Prostate gland (tissue), 2 donors: ENCODE measurements at places on chromosomes 3 and 15. TPM values are rescaled to one million over a fixed set of nuclear protein-coding genes. Genes with fewer than 3 reads are reported as not detected.

The FEZF2 gene
- not detected for total RNA-seq

The CX3CR1 gene
- 3.4 TPM for total RNA-seq

The CYP8B1 gene
- total RNA-seq, result not detected

The NR1I2 gene
- total RNA-seq, result not detected

- no peaks in the 10 kb centered on the region for H3K36me3 ChIP-seq
- DNase-seq, result no peak
- no peak overlapping the region for H3K4me3 ChIP-seq
- H3K4me1 ChIP-seq, result no peaks in the 10 kb centered on the region
- no peaks in the 10 kb centered on the region for H3K27me3 ChIP-seq
These were observed 173.5 kb downstream of the VGLL4 start for GRCh38 chr3:11470031-11470853.

GRCh38 chr3:78610462-78611125 lies 1157.2 kb downstream of the ROBO1 start:
- H3K36me3 ChIP-seq, result no peaks in the 10 kb centered on the region
- DNase-seq, result no peak
- no peak overlapping the region for H3K4me3 ChIP-seq

DNA sequence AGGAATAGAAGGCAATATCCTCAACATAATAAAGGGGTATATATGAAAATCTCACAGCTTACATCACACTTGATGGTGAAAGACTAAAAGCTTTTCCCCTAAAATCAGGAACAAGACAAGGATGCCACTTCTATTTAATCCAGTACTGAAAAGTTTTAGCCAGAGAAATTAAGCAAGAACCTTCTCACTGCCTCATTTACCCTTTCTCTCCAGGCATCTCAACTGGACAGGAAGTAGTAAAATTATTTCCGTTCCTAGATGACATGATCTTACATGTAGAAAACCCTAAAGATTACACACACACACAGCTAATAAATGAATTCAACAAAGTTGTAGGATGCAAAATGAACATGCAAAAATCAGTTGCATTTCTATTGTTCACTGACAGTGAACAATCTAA lies 11.2 kb downstream of the SCAP start:
- no peak for DNase-seq

DNA sequence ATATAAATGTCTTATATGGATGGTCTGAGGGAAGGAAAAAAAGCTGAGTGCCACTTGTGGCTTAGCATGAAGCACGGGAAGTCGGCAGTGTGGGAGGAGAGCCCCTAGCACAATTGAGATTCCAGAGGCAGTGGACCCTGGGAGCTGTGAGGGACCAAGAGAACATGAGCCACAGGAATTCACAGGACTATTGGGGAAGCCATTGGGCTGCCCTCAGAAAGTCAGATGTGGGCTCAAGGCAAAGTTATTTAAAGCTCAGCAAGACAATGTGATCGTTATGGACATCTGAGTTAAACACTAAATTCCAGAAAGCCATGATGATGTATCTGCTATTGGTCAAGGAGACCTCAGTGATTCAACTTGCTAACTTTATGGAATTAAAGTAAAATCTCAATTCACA lies 380.8 kb upstream of the IL12A start:
- no peaks in the 10 kb centered on the region for H3K27me3 ChIP-seq
- no peak overlapping the region for H3K27ac ChIP-seq
- no peak for DNase-seq
- no peak overlapping the region for H3K4me3 ChIP-seq
- H3K36me3 ChIP-seq, result no peaks in the 10 kb centered on the region

- no peak overlapping the region for H3K4me3 ChIP-seq
- no peaks in the 10 kb centered on the region for H3K36me3 ChIP-seq
- no peaks in the 10 kb centered on the region for H3K27me3 ChIP-seq
- H3K27ac ChIP-seq, result no peak overlapping the region
These were observed 840.0 kb downstream of the EPHA3 start for GRCh38 chr3:89947337-89947954.

- no peak overlapping the region for H3K4me3 ChIP-seq
- no peaks in the 10 kb centered on the region for H3K36me3 ChIP-seq
- no peak overlapping the region for H3K27ac ChIP-seq
- H3K27me3 ChIP-seq, result no peaks in the 10 kb centered on the region
- no peak for DNase-seq
These were observed 276.3 kb downstream of the THSD4 start for GRCh38 chr15:71391421-71392088.

DNA sequence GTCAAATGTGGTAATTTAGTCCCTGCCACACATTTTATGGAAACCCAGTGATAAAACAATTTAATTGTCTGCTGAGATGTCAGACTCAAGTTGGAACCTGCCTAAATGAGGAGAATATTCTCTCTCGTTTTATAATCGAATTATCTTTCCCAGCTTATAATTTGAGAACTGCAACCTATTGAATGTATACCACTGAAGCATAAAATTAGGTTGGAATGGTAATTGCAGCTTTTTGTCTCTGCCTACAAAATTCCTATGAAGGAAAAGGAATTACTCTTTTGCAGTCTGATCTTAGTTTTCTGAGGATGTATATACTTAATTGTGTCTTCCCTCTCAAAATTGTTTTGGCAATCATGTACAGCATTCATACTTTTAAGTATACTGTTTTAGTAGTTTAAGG lies 28.9 kb downstream of the RAD51 start:
- no peak overlapping the region for H3K27ac ChIP-seq
- no peaks in the 10 kb centered on the region for H3K27me3 ChIP-seq
- DNase-seq, result no peak
- H3K36me3 ChIP-seq, result no peaks in the 10 kb centered on the region
- H3K4me1 ChIP-seq, result no peaks in the 10 kb centered on the region
- no peak overlapping the region for H3K4me3 ChIP-seq

DNA sequence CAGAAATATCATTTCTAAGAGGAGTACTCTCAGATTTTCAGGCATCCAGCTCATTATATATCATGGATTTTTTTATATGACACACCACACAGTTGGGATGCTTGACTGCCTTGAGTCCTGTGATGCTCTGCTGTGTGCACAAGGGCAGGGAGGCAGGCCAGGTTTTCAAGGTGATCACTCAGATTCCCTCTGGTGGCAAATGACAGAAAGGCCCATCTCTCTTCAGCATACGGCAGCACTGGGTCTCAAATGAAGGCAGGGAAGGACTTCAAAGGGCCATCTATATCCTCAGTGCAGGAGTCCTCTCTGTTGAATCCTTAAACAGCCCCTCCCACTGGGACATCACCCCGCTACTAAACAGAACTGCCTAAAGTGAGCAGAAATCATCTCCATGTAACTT lies 54.8 kb upstream of the MYO5C start:
- no peaks in the 10 kb centered on the region for H3K27me3 ChIP-seq
- no peak for DNase-seq
- H3K27ac ChIP-seq, result no peak overlapping the region
- no peaks in the 10 kb centered on the region for H3K4me1 ChIP-seq
- no peaks in the 10 kb centered on the region for H3K36me3 ChIP-seq

- H3K36me3 ChIP-seq, result no peaks in the 10 kb centered on the region
- no peak overlapping the region for H3K27ac ChIP-seq
- no peaks in the 10 kb centered on the region for H3K27me3 ChIP-seq
- no peak overlapping the region for H3K4me3 ChIP-seq
- no peaks in the 10 kb centered on the region for H3K4me1 ChIP-seq
- no peak for DNase-seq
These were observed 65.1 kb downstream of the HCN4 start for GRCh38 chr15:73303636-73304035.

GRCh38 chr3:52155912-52156311 lies 1.7 kb upstream of the POC1A start:
- DNase-seq, result no peak
- no peak overlapping the region for H3K4me3 ChIP-seq
- H3K27me3 ChIP-seq, result no peaks in the 10 kb centered on the region
- H3K4me1 ChIP-seq, result peaks cover 2% of the 10 kb centered on the region
